ENCODE measurements at places on chromosomes 13 and 19.

DNA sequence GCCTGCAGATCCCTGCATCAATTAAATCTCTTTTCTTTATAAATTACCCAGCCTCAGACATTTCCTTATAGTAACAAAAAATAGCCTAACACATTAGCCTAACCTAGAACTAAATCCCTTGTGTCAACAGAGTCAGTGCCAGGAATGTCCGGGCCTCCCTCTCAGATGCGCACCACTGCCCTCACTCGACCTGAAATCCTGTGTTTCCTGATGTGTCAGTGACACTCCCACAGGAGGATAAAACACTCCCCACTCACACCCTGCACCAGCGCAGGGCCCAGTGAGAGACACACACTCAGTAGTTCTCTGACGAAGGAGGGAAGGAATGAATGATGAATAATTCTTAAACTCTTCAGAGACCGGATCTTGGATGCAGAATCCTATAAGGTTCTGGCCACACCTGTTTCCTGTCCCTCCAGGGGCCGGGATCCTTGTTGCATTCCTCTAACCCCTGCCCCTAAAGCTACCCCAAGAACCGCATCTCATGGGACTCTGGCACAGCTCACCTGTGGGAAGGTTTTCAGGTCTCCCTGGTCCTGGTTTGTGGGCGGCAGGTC, 3.1 kb downstream of the CEACAM3 start:
- DNase-seq: no peak

DNA sequence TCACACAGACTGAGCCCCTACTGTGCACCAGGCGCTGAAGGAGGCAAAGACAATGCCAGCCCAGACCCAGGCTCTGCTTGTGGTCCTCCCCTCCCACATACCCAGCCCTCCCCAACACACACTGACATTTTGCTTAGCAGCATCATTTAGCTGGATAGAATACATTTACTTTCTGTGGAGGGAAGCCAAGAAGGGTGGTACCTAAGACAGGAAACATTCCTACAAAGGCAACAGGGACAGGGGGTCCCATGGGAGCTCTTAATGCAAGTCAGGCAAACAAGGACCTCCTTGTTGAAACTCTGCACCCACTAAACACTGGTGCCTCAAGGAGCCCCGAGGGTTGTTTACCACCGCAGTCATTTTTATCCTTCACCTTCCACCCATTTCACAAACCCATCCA, 77.0 kb upstream of the ZNF507 start:
- no peak for DNase-seq

GRCh38 chr13:19268331-19268730, 86.7 kb upstream of the TUBA3C start:
- no peak for DNase-seq

GRCh38 chr13:105345730-105346129, 1189.7 kb downstream of the EFNB2 start:
- DNase-seq: no peak

GRCh38 chr13:30725326-30726085, 9.8 kb upstream of the ALOX5AP start:
- no peak for DNase-seq

Data from NCI-H1694 treated with DMSO at 0.1 percent for 48 hours (cell line).